ENCODE measurements at places on chromosomes 5 and 9.

- DNase-seq: no peak
Measured at GRCh38 chr5:133496631-133497030, 115.7 kb downstream of the FSTL4 start.

- DNase-seq: no peak
Measured at GRCh38 chr9:71524996-71525580, 243.2 kb downstream of the CEMIP2 start.

DNA sequence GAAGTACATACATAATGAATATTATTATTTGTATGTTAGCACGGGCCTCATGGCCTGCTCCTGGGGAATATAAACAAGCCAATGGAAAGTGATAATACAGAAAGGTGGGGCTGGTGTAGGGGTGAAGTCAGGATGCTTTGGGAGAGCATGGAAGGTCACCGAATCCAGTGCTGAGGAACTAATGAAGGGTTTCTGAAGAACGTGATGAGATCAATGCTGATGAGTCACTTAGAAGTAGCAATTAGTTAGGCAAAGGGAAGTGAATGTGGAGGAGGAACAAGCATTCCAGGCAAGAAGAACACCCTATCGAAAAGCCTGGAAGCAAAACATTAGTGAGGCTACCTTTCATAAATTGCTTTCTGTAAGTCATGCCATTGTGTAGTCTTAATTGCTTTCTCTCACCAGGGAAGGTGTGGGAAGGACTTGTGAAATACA is 2.1 kb downstream of the ANXA1 start:
- no peak for DNase-seq

- no peak for DNase-seq
Measured at GRCh38 chr9:130287736-130288135, 22.2 kb downstream of the HMCN2 start.

GRCh38 chr5:68544648-68545552 is 329.3 kb downstream of the PIK3R1 start:
- no peak for DNase-seq

GRCh38 chr9:134707031-134707680 is 65.6 kb downstream of the COL5A1 start:
- no peak for DNase-seq

DNA sequence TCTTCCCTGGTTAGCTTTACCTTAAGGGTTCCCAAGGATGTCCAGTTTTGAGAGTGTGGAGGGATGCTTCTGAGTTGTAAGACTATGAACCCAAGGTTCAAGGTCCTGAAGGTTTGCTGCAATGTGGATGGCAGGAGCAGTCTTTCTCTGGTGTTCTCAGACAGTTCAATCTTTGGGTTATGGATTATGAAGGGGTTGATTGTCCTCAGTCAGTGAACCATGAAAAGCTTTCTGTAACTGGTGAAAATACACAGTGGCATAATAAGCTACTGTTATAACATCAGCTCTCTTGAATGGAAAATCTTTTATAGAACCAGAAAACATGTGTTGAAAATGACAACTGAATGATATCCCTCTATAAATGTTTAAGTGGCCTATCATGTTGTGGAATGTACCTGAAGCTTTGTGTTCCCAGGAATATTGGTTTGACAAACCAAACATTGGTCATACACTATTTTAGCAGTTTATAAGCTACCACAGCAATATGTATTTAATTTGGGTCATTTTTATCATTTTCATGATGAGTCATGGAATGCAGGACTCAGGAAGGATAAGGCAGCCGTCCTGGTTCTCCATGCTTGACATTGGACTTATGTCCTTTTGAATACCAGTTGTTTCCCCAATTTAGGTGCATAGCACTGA is 1041.8 kb upstream of the ARRDC3 start:
- no peak for DNase-seq

GRCh38 chr9:116644091-116644688 is 42.9 kb upstream of the TRIM32 start:
- DNase-seq: no peak

- DNase-seq: no peak
Measured at GRCh38 chr5:103108086-103108485, 11.9 kb downstream of the GIN1 start.

DNA sequence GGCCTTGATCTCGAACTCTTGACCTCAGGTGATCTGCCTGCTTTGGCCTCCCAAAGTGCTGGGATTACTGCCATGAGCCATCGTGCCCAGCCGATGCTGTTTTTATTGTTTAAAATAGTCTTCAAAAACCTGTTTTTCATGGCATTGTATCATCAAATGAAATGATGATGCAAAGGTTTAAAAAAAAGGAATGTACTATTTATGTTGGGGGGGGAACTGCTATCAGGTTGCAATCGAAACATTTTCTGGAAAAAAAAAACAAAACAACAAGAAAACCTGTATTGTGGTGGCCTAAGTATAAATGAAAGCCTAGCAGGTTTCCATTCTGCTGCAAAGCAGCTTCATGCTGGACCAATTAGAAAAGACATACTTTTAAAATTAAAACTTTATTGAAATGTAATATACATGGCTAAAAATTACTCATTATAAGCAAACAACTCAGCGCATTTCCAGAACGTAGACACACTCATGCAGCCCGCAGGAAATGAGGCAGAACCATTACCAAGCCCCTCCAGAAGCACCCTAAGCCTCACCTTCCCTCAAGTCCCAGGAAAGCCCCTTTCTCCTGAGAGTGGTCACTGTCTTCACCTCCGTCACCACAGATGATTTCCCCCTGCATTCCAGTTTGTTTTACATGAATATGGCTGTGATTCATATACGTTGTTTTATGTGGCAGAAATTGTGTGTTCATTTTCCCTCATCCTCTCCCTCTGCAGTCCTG is 19.0 kb downstream of the GPR107 start:
- no peak for DNase-seq

- no peak for DNase-seq
Measured at GRCh38 chr9:79824265-79824664, 252.5 kb downstream of the TLE4 start.

- no peak for DNase-seq
Measured at GRCh38 chr9:86485359-86485758, 131.1 kb upstream of the TUT7 start.

- DNase-seq: no peak
Measured at GRCh38 chr5:150584556-150585335, 55.7 kb upstream of the SYNPO start.

- no peak for DNase-seq
Measured at GRCh38 chr9:123756484-123757106, 173.3 kb downstream of the DENND1A start.

DNA sequence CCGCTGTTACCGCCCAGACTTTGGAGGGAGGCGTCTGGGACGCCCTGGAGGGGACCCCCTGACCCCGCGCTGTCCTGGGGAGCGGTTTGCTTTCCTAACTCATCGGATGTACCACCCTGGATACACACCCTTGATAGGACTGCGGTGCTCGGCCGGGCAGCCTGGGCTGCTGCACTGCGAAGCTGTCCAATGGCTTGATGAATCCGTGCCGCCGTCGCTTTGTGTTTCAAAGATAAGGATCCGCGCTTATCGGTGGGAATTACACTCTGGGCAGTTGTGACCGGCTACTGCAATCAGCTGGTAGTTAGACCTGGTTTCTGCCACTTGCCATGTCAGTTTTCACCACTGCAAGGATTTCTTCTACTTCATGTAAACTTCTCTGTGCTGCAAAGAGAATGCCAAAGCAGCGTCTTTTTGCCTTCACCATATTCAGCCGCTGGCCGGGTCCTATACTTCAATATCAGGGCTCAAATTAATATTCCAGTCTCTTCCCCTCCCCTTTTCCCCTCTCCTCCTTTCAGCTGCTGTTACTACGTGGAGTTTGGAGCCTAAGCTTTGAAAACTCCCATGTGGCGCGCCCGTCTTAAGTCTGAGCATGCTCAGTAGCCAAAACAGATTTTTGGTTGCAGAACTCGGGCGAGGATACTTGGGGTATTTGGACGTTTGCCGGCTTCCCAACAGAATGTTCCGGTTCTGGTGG is 727 bp downstream of the SMAD5 start:
- DNase-seq: peak; percentile 35

GRCh38 chr5:151772029-151772845 is 483 bp downstream of the G3BP1 start:
- peak; percentile 34 for DNase-seq

DNA sequence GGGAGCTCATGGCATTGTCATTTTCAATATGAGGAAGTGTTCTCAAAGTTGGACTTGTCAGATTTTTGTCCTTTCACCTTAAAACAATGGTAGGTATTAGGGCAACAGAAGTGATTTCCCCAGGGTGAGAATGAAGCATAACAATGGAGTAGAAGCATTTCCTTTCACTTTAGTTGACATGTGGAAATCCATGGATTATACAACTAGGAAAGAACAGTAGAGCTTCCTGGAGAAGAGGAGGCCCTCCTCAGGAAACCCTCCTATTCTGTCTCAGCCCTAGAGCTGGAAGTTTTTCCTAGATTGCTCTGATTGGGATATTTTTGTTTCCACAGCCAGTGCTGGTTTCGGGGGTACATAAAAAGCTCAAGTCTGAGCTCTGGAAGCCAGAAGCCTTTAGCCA is 13.8 kb upstream of the REEP2 start:
- DNase-seq: no peak

DNA sequence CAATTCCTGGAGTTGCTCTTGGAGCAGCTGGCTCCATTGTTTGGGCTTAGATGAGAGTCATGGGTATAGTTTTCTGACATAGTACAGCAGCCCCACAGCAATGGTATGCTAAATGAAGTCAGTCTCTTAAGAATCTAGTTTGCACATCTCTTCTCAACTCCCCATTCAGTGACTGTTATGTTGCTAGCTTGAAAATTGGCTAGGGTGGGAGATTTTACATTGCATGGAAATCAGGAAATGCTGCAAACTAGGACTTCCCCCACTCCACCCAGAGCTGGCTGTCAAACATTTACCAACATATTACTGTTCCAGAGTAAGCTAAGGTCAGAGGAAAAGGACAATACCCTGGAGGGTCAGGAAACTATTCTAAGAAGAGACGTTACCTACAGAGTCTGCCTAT is 17.6 kb upstream of the FCHO2 start:
- no peak for DNase-seq

GRCh38 chr5:84298628-84299027 is 86.1 kb downstream of the EDIL3 start:
- DNase-seq: no peak

- DNase-seq: no peak
Measured at GRCh38 chr9:122346478-122347347, 24.1 kb upstream of the PTGS1 start.

DNA sequence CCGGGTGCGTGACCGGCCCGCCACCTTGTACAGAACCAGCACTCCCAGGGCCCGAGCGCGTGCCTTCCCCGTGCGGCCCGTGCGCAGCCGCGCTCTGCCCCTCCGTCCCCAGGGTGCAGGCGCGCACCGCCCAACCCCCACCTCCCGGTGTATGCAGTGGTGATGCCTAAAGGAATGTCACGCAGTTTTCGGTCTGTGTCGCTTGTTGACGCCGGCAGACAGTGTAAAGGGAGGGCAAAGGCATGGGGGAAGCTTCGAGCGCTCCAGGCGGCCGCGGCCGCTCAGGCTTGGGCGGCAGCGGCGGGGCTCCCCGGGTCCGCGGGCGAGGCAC is 1.3 kb downstream of the LRRC26 start:
- no peak for DNase-seq

GRCh38 chr9:91359083-91359482 is 2.6 kb downstream of the AUH start:
- no peak for DNase-seq

DNA sequence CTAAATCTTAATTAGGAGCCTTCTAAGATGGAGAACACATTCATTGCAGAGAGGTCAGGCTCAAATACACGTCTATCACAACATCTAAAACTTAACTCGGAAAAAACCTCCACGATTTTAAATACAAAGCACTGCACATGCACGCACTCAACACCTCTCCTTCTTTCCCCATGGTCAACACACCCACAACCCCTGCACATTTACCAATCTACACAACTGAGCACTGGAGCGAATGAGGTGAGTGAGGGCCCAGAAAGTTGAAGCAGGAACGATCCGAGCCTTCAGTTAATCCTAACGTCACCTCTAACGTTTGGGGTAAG is 278 bp upstream of the NIPSNAP3A start:
- DNase-seq: no peak

DNA sequence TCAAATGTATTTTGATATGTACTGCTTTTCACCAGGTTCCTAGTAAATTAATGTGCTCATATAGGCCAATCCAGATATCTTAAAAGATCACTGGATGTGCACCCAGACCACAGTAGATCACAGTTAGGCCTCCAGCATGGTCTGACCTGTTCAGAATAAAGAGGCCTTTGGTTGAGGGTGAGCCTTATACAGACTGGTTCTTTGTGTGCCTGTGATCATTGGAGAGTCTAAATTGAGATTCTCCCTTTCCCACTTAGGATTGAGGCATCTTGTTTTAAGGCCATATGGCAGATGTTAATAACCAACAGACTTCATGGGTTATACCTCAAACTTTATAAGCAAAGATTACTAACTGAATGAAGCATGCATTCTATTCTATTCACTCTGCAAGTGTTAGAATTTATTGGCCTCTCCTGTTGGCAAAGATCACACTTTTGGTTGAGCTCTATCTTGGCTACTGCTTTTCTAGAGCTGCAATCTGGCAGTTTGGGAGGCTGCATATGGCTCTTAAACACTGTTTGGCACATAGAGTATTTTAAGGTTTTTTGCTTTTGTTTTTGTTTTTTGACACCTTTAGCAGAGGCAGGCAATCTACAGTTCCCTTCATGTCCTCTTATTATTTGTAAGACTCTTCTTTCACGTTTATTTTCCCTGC is 8.5 kb downstream of the CHSY3 start:
- DNase-seq: no peak

DNA sequence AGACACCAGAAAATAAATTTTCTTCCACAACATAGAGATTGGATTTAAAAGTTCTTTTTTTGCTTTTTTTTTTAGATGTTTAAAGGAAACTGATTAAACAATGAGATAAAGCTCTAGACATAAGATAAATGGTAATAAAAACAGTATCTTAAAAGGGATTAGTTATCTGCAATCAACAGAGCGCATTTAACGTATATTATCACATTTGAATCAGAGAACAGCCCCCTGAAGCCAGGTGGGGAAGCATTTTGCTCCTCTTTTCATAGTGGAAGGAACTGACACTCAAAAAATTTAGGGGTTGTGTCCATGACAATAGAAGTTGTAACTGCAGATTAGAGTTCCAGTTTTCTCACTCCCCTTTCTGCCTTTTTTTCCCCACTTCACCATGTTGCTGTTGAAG is 367.6 kb downstream of the SPATA31D1 start:
- DNase-seq: no peak

DNA sequence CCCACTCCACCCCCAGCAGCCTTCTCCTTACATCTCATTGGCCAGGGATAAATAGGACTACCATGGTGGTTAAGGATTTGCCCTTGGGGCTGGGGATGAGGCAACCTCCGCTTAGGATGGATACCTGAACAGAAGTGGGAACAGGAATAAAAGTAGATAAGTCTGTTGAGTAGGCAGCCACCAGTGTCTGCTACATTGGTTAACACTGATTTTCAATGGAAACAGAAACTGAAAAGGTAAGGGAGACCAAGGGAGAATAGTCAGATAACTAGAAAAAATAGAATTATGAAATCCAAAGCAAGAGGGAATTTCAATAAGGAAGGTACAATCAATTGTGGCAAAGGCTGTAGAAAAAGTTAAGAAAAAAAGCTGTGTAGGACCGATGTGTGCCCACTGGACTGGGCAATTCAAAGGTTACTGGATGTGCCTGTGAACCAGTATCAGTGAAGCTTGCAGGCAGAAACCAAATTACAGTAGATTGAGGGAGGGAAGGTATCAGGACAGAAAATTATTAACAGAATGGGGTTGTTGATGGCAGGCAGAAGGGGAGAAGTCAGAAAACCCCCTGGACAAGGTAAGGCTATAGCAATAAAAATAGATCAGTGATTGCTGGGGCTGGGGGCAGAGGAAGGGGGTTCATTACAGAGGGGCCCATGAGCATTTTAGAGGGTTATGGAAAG is 48.7 kb downstream of the DNAJC21 start:
- DNase-seq: no peak

- DNase-seq: no peak
Measured at GRCh38 chr9:120393386-120394057, 186.4 kb downstream of the CDK5RAP2 start.

Measured in CD4-positive, alpha-beta T cell treated with Interleukin-2 at 100 ng/mL for 4 hours (primary cell).